ENCODE measurements at places on chromosomes 5 and 9. TPM values are rescaled to one million over a fixed set of nuclear protein-coding genes. Genes with fewer than 3 reads are reported as not detected.
A peak's percentile ranks its signal among the peaks of the same experiment; 100 is the strongest.

The LURAP1L gene
- 11.1 TPM for total RNA-seq

The KCNN2 gene
- total RNA-seq: 1.5 TPM

GRCh38 chr9:121178676-121179372, 22.8 kb downstream of the RAB14 start:
- DNase-seq: no peak
- H3K27ac ChIP-seq: peak overlapping the region; percentile 44
- no peaks in the 10 kb centered on the region for H3K27me3 ChIP-seq
- H3K36me3 ChIP-seq: peaks cover 4% of the 10 kb centered on the region
- H3K4me1 ChIP-seq: peaks cover 7% of the 10 kb centered on the region

The IL3 gene
- not detected for total RNA-seq

DNA sequence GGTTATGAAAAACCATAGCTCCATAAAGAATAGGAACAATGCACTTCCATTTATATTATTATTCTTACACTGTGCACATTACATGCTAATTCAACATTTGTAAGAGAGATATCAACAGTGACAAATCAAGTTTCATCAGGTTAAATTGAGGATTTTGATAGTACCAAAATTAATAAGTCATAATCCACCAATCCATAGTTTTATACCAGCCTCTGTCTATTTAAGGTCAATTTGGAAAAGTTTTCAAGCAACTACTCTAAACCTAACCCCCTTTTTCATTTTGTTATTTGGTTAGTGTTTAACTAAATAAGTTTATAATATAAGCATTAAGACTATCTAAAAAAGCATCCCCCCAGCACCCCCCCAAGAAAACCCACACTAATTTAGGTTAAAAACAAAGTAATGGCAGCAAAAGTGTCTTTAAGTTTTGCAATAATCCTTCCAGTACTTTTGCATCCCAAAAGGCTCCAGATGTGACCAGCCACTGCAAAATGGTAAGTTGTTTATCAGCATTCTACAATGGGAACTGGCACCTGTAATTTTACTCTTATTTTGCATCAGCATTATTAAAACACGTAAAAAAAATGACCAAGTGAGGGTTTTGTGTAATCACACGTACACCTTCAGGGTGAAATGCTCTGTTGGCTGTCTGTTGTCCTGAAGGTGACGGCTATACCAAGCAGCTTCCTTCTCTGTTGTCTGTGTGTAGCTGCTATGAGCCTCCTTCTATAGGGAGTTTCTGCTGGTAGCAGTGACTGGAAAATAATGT, 36.8 kb upstream of the SSBP2 start:
- H3K36me3 ChIP-seq: no peaks in the 10 kb centered on the region
- H3K4me3 ChIP-seq: peak overlapping the region; percentile 28
- DNase-seq: peak; percentile 96
- peaks cover 7% of the 10 kb centered on the region for H3K4me1 ChIP-seq
- H3K27ac ChIP-seq: no peak overlapping the region
- no peaks in the 10 kb centered on the region for H3K27me3 ChIP-seq

GRCh38 chr5:129125819-129126218, 31.3 kb downstream of the ISOC1 start:
- H3K4me1 ChIP-seq: no peaks in the 10 kb centered on the region
- H3K4me3 ChIP-seq: no peak overlapping the region
- H3K27me3 ChIP-seq: no peaks in the 10 kb centered on the region
- no peak overlapping the region for H3K27ac ChIP-seq
- H3K36me3 ChIP-seq: no peaks in the 10 kb centered on the region

- peak; percentile 75 for DNase-seq
- no peaks in the 10 kb centered on the region for H3K27me3 ChIP-seq
- H3K4me3 ChIP-seq: peak overlapping the region; percentile 6
- no peaks in the 10 kb centered on the region for H3K4me1 ChIP-seq
- no peaks in the 10 kb centered on the region for H3K36me3 ChIP-seq
These were observed 36.7 kb upstream of the ARRDC3 start for GRCh38 chr5:91419571-91420537.

The LCN1 gene
- not detected for total RNA-seq

The PIP5KL1 gene
- total RNA-seq: 3.0 TPM

- no peaks in the 10 kb centered on the region for H3K27me3 ChIP-seq
- no peaks in the 10 kb centered on the region for H3K4me1 ChIP-seq
- no peak for DNase-seq
- H3K27ac ChIP-seq: peak overlapping the region; percentile 43
These were observed 48.1 kb downstream of the THBS4 start for GRCh38 chr5:80083101-80083890.

The PCDHGC5 gene
- total RNA-seq: 1.4 TPM

- no peak for DNase-seq
- H3K27me3 ChIP-seq: no peaks in the 10 kb centered on the region
- H3K4me3 ChIP-seq: no peak overlapping the region
- no peaks in the 10 kb centered on the region for H3K4me1 ChIP-seq
- no peaks in the 10 kb centered on the region for H3K36me3 ChIP-seq
- no peak overlapping the region for H3K27ac ChIP-seq
These were observed 7.3 kb downstream of the SRFBP1 start for GRCh38 chr5:121968910-121969607.

The SPATA31A3 gene
- total RNA-seq: not detected

GRCh38 chr9:92140074-92140753, 25.0 kb upstream of the SPTLC1 start:
- peak overlapping the region; percentile 48 for H3K4me3 ChIP-seq
- H3K27me3 ChIP-seq: no peaks in the 10 kb centered on the region
- DNase-seq: peak; percentile 92
- no peak overlapping the region for H3K27ac ChIP-seq
- H3K36me3 ChIP-seq: no peaks in the 10 kb centered on the region

- no peak overlapping the region for H3K27ac ChIP-seq
- H3K4me1 ChIP-seq: peaks cover 6% of the 10 kb centered on the region
These were observed 30.7 kb downstream of the TRIP13 start for GRCh38 chr5:923281-923873.

DNA sequence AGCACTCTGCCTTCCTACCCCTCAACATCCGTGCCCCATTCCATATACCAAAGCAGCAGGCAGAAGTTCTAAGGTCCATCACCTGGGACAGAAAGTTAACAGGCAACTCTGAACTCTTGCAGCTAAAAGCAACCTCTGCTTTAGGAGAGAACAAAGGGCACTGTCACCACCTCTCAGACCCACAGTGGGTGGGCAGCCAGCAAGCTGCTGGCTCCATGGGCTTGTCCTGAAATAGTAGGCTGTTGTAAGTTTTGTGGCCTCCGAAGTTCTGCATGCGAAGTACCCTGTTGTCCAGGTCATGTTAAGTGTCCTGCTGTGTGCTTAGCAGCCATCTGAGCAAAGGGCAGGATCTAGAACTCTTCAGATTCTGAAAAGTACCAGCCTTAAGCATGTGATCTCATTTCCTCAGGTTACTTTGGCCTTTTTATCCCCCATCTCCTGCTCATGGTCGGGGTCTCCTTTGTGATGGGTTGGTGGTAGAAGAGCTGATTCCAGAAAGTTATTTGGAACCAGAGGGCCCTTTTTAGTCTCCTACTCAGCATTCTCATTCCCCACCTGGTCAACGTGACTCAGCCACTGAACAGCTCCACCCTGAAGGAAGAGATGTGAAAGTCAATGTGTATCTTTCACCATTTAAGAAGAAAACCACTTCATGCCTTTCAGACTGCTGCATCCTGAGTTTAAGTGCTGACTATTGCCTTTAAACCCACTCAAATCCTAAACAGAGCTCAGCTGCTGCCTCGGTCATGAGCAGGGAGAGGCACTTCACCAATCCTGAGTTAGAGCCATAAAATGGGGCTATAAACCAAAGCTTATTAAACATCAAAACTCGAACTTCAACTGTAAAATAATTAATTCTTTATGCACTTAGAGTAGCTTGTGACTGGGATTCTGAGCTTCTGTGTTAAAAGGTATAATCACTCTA, 121.4 kb downstream of the DPYSL3 start:
- no peaks in the 10 kb centered on the region for H3K36me3 ChIP-seq
- no peaks in the 10 kb centered on the region for H3K27me3 ChIP-seq
- H3K27ac ChIP-seq: no peak overlapping the region
- no peak overlapping the region for H3K4me3 ChIP-seq
- H3K4me1 ChIP-seq: no peaks in the 10 kb centered on the region
- no peak for DNase-seq

DNA sequence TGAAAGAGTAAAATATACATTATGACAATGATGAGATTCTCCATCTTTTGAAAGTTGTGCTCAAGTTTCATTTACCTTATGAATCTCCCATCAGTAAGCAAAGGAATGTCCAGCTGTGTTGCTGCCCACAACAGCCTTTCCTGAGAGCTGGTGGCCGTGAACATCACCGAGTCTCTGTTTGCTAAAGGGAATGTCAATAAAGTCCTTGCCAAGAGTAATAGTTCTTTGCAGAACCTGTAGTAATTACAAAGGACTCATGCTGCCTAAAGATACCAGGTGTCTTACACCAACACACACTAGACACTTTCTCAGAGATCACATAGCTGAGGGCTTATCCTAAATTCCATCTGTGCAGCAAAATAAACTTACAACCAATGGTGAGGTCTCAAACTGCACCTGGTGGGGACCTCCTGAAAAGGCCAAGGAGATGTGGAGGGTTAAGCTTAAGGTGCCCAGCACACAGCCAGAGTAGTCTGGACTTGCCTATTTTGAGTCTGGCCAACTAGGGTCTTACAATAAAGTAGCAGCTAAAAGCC, 111.1 kb upstream of the DAPK1 start:
- no peaks in the 10 kb centered on the region for H3K27me3 ChIP-seq
- H3K4me1 ChIP-seq: no peaks in the 10 kb centered on the region
- H3K27ac ChIP-seq: no peak overlapping the region
- H3K4me3 ChIP-seq: no peak overlapping the region
- no peaks in the 10 kb centered on the region for H3K36me3 ChIP-seq

The GRM6 gene
- not detected for total RNA-seq

The MYORG gene
- total RNA-seq: 8.1 TPM

- no peaks in the 10 kb centered on the region for H3K27me3 ChIP-seq
- no peak for DNase-seq
- peaks cover 4% of the 10 kb centered on the region for H3K4me1 ChIP-seq
- no peak overlapping the region for H3K27ac ChIP-seq
These were observed 2.1 kb downstream of the CDC23 start for GRCh38 chr5:138210985-138211384.

GRCh38 chr5:73306078-73306719, 133.2 kb downstream of the TMEM174 start:
- H3K4me3 ChIP-seq: no peak overlapping the region
- H3K4me1 ChIP-seq: peaks cover 3% of the 10 kb centered on the region
- H3K36me3 ChIP-seq: no peaks in the 10 kb centered on the region
- no peak overlapping the region for H3K27ac ChIP-seq
- peaks cover 9% of the 10 kb centered on the region for H3K27me3 ChIP-seq

The IL31RA gene
- 0.44 TPM for total RNA-seq

The ACTBL2 gene
- total RNA-seq: 0.13 TPM

DNA sequence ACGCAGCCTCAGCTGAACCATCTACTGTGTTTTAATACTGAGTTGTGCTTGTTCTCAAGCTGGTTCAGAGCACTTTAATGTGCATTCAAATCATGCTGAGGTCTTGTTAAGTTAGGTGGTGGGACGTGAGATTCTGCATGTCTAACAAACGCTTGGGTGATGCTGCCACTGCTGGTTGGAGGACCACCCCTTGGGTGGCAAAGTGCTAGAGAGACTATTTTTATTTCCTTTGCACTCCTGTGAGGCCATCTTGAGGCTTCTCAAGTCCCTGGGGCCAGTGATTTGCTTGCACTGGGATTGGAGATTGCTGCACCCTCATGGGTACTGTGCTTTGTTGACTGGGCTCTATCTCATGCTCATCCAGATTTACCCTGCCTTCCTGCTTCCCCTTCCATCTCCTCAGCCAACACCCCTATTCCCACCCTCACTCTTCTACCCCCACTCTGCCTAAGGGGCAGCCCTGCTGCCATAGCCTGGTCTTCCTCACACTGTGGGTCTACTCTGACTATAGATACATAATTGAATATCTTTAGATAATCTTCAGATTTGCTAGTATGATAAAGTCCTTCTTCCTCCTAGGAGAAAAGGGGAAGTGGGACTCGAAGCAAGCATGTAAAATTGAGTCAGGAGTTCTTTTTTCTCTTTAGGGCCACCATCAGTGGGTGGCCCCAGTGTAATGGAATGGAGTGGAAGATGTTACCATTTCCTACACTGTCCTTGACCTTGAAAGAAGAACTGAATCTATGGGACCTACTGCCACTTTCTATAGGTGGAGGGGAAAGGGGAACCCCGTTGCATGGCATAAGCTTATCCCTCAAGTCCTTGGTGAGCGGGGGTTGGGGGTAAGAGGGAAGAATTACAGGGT, 45.1 kb upstream of the SUB1 start:
- H3K27ac ChIP-seq: no peak overlapping the region
- H3K27me3 ChIP-seq: no peaks in the 10 kb centered on the region
- DNase-seq: no peak
- no peaks in the 10 kb centered on the region for H3K4me1 ChIP-seq
- no peak overlapping the region for H3K4me3 ChIP-seq
- H3K36me3 ChIP-seq: no peaks in the 10 kb centered on the region

DNA sequence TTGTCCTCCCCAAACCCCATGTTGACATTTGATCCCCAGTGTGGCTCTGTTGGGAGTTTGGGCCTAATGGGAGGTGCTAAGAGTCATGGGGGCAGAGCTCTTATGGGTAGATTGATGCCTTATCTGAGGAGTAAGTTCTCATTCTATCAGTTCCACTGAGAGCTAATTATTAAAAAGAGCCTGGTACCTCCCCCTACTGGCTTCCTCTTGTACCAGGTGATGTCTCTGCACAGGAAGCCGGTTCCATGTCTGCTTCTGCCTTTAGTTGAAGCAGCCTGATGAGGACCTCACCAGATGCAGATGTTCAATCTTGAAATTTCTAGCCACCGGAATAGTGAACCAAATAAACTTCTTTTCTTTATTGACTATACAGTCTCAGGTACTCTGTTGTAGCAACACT, 10.8 kb downstream of the GABRB2 start:
- no peaks in the 10 kb centered on the region for H3K27me3 ChIP-seq
- H3K36me3 ChIP-seq: no peaks in the 10 kb centered on the region
- H3K27ac ChIP-seq: no peak overlapping the region
- H3K4me3 ChIP-seq: no peak overlapping the region

The HSPB3 gene
- total RNA-seq: not detected

DNA sequence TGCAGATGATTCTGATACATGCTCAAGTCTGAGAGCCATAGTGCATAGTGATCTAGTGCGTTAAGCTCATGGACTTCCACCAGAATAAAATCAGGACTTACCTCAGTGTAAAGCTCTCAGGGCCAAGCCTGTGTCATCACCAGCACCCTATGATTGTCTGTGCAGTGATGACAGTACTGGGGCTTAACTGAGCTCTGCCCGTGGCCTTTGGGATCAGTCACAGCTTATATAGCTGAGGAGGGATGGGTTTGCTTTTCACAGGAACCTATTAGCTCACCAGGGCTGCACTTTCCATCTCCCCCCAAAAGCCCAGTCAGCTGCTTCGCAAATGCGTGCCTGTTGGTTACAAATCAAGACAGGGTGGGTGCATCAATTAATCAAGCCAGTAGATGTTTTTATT, 246.9 kb downstream of the NR3C1 start:
- no peak overlapping the region for H3K4me3 ChIP-seq
- no peaks in the 10 kb centered on the region for H3K36me3 ChIP-seq
- H3K27ac ChIP-seq: no peak overlapping the region
- no peaks in the 10 kb centered on the region for H3K27me3 ChIP-seq
- peaks cover 5% of the 10 kb centered on the region for H3K4me1 ChIP-seq
- DNase-seq: no peak

GRCh38 chr5:93322974-93323860, 257.8 kb downstream of the NR2F1-AS1 start:
- no peaks in the 10 kb centered on the region for H3K27me3 ChIP-seq
- DNase-seq: no peak
- no peak overlapping the region for H3K4me3 ChIP-seq
- H3K27ac ChIP-seq: no peak overlapping the region
- H3K4me1 ChIP-seq: no peaks in the 10 kb centered on the region
- no peaks in the 10 kb centered on the region for H3K36me3 ChIP-seq

The NPR3 gene
- 12.5 TPM for total RNA-seq

GRCh38 chr5:15598294-15598902, 98.4 kb downstream of the FBXL7 start:
- no peaks in the 10 kb centered on the region for H3K27me3 ChIP-seq
- no peak overlapping the region for H3K4me3 ChIP-seq
- DNase-seq: no peak
- no peaks in the 10 kb centered on the region for H3K36me3 ChIP-seq
